ENCODE measurements at places on chromosomes 13 and 19.

DNA sequence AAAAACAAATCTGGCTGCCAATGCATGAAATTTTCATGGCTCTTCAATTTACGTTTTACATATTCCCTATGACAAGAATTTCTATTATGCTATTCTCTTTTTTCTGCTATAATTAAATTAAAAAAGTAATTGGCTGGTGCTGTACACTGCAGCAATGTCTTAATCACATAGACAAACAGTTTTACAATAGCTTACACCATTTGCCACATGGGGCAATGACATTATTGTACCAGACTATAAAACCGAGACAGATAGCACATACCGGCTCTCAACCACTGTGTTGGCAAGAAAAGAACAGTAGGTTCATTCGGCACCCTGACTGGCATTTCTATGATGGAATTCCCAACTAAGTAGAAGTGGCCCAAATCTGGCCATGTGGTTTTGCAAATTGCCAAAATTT is 67.7 kb downstream of the DACH1 start:
- no peak overlapping the region for H3K4me3 ChIP-seq
- no peak for DNase-seq
- no peaks in the 10 kb centered on the region for H3K4me1 ChIP-seq
- H3K36me3 ChIP-seq, result no peaks in the 10 kb centered on the region

DNA sequence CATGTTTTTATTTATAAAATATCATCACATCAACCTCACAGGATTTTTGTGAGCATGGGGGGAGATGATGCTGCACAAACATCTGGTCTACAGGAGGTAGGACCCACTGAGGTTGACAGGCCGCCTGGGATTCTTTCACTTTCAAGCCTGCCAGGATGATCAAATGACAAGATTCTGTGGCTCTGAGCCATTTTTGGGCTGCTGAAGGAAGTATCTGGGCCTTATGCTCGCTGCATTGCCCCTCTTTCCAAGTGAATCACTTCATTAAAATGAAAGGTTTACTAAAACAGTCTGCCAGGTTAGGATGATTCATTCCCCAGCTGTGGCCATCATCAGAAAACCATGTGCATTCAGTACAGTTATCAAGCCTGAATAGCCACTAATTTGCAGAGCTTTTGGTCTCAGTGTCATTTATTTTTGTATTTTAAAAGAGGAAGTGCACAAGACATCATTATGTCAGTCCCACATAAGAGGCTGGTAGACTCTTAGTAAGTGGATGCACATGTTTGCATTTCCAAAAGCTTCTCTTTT is 34.4 kb downstream of the STARD13 start:
- H3K27ac ChIP-seq, result peak overlapping the region; percentile 59
- H3K4me3 ChIP-seq, result no peak overlapping the region
- peaks cover 13% of the 10 kb centered on the region for H3K4me1 ChIP-seq
- DNase-seq, result no peak

DNA sequence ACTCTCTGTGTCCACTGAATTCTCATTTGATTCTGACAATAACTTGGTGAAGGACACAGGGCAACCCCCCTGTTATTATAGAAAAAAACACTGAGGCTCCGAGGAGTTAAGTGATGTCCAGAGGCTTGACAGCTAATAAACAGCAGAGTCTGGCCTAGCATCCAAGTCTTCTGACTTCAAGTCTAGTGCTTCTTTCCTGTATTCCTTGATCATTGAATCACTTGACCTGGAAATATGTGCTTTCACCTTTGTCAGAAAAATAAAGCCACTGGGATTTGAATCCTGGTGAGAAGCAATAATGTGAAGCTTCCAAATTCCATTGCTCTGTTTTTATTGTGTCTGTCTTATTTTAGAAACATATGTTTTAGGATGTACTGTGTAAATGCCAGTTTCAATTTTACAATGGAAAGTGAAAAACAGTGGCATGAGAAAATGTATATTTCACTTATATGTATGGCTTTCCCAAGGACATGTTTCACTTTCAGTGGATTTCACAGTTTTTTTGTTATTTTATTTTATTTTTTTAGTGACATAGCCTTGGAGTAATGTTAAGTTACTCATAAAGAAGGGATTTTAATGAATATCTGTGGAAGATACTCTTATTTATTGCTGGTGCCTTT is 190.2 kb downstream of the GPC6 start:
- no peak overlapping the region for H3K27ac ChIP-seq
- no peaks in the 10 kb centered on the region for H3K27me3 ChIP-seq
- DNase-seq, result no peak
- H3K4me1 ChIP-seq, result no peaks in the 10 kb centered on the region
- no peaks in the 10 kb centered on the region for H3K36me3 ChIP-seq

DNA sequence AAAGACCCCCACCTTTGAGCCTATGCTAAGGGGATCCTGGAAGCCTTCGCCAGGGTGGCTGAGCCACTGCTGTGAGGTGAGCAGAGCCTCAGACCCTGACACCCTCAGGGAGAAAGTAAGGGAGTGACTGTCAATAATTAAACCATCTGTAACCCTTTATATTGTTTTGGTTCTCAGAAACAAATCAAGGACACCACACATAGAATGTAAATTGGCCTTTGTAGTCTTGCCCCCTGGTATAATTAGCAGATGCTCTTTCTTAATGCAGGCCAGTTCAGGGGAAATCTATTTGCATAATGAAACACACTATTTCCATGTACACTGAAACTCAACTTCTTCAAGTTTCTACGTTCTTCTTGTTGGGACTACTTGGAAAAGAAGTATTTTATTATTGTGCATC is 127.7 kb upstream of the EDNRB start:
- H3K27me3 ChIP-seq, result no peaks in the 10 kb centered on the region
- DNase-seq, result no peak
- no peak overlapping the region for H3K4me3 ChIP-seq
- no peaks in the 10 kb centered on the region for H3K4me1 ChIP-seq
- H3K27ac ChIP-seq, result no peak overlapping the region

DNA sequence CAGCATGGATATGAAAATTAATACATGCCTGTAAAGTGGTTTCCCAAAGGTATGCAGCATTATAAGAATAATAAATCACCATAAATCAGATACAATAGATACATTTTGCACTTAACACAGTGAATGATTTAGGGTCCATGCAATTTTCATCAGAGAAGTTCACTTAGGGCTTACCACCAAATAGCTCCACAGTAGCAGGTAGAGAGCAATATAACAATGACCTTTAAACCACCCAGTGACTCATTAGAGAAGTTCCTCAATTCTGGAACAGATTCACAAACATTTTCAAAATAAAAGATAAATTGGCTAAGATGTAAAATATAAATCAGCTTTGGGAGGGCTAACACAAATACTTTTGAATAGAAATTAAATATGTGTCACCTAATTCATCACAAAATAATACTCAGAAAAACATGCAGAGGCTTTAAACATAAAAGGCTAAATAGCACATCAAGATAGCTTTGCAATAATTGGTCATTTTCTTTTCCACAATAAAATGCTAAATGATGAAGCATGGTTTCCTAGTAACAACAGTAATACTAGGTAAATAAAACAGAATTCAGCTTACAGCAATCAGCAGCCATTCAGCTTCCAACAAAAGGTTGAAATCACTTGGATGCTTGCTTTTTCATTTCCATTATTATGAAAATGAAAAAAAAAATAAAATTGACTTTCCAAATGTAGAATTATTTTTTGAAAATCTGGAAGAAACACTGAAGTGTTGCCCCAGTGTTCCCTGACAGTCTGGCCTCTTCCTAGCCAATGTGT is 84.3 kb upstream of the NBEA start:
- H3K4me1 ChIP-seq, result no peaks in the 10 kb centered on the region
- no peak overlapping the region for H3K27ac ChIP-seq
- no peaks in the 10 kb centered on the region for H3K27me3 ChIP-seq
- no peak overlapping the region for H3K4me3 ChIP-seq
- no peaks in the 10 kb centered on the region for H3K36me3 ChIP-seq
- DNase-seq, result no peak

DNA sequence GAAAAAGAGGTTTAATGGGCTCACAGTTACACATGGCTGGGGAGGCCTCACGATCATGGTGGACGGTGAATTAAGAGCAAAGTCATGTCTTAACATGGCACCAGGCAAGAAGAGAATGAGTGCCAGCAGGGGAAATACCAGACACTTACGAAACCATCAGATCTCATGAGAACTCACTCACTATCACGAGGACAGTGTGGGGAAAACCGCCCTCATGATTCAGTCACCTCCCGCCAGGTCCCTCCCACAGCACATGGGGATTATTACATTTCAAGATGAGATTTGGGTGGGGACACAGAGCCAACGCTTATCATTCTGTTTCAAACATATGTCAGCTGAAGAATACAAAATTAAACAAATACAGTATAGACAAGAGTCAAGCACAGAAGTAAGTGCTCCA is 165.1 kb downstream of the PCCA start:
- DNase-seq, result no peak
- no peaks in the 10 kb centered on the region for H3K4me1 ChIP-seq
- H3K27me3 ChIP-seq, result no peaks in the 10 kb centered on the region
- no peak overlapping the region for H3K4me3 ChIP-seq
- H3K36me3 ChIP-seq, result no peaks in the 10 kb centered on the region

Data from breast epithelium (tissue), 4 donors.